Stimulated activated CD4-positive, alpha-beta T cell treated with anti-CD3 and anti-CD28 coated beads, TNF-alpha, amount 100 ng/mL, for 1 hour (primary cell): ENCODE measurements at places on chromosomes 13 and 19.

DNA sequence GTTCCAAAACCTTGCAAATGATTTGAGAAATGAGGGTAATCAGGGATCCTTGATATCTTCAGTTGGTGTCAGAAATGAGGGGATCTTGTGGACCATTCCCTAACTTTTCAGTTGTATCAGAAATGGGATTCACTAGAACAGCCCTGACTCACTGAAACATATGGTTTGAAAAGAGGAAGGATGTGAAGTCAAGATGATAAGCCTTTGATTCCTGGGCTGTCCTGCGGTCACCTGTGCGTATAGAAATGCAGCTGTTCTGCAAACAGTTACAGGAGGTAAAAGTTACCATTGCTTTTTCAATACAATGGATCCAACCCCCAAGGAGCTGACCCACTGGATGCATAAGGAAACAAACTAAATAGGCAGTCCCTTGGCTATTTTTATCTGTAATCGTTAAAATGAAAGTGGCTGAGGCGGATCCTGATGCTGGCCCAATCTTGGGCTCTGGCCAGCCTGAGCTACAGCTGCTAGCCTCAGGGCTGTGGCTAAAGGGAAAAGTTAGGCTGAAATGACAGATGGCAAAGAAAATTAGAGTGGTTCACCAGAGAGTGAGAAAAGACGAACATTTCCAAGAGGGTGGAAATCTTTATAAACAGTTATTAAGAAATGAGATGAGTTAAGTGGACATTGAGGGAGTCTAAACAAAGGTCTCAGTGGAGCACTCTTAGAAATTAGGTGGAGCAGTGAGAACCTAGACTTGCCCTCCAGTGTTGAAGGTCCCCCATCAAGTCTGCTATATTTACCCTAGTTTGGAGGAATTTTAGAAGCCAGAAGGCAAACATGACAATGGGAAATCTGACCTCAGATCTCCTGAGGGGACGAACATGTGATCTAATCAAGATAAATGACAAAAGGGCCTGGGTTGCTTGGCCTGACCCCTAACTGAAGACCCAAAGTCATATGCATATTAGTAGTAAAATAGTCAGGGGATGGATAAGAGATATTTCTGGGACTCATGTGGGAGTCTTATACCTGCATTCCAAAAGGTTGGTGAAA is 7.6 kb downstream of the SIGLECL1 start:
- DNase-seq = no peak

DNA sequence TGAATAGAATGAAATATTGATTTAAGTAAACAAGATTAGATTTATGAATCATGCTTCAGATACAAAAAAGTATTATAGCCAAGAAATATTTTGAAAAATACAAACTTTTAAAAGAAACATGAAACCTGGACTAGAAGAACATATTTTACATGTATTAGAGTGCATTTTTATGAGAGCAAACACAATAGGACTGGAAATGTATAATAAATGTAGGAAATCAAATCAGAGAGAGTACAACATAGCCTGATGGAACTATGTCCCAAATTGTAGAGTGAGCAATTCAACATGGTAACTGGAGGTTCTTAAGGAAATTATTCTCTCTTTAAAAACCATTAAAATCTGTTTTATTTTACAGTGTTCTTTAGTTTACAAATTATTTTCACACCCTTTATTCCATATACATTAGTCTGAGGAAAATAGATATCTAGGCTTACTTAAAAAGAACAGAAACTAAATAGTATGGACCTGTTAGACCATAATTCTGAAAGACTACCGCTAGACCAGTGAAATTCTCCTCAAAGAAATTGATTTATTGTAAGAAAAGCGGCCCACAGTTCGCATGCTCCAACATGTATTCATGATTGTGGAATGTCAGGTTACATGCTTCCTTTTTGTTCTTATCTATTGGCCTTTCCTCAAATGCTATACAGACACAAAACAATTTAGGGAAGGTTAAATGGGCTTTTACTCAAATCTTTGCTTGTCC is 1526.5 kb upstream of the SLC10A2 start:
- no peak for DNase-seq

DNA sequence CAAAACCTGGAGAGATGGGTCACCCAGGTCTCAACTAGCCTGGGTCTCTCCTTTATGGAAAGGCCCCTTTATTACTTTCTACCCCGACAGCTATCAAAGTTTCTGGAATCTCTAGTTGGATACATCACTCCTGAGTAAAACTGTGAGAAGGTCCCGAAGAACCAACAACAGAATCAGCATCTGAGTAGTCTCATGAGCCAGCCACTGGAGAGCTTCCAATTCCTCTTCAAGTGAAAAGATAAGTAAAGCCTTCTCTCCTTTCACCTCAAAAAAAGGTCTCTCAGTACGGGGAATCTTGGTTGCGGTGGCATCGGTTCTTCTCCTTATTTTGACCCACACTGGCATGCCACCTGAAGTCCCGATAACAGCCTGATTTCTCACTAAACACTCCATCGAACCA is at the start of gene ERVV-1:
ERVV-1 (plus strand) TSS at position 301 of the 400 bp plus-strand sequence. CDS start 170 bp downstream, outside the sequence.
- no peak for DNase-seq

- no peak for DNase-seq
Measured at GRCh38 chr13:109309625-109310363, 476.6 kb downstream of the IRS2 start.

DNA sequence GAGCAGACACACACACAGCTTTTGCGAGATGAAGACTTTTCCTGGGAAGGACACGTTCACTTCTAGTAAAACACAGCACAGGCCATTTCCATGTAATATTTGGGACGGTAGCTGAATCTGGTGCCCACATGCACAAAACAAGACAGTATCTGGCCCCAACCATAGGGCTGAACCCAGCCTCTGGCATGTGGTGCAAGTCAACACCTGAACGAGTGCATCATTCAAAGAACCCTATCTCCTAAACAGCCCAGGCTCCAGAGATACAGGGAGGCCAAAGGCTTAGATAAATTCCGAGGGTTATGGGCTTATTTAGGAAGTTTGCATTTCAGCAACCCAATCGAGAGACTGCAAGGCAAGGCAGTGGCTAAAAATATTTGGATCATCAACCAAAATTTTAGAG is 2.7 kb upstream of the TFDP1 start:
- DNase-seq = no peak

DNA sequence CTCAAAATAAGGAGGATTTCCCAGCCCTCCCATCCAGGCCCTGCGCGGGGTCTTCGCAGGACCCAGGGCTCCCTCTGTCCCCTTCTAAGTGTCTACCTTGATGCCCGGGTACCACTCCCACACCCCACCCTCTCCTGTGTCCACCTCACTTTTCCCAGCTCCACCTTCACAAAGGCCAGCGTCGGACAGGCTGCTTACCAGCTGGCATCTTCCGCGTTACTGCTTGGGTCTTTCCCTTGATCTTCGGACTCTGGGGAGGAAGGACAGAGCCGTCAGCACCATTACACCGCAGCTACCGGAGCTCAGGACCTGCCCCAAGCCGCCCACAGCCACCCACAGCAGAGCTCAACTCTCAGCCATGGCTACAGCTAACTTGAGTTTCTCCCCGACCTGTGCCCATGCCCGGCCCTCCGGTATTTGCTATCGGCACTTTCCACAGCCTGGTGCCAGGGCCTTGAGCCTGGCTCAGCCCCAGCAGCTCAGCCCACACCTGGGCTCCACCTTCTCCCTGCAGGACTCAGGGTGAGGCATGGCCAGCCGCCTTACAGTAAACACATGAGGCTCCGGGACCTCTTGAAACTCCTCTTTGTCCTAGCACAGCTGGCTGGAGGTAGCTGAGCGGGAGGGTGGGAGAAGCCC is 3.8 kb downstream of the C13orf46 start:
- DNase-seq = no peak

GRCh38 chr13:98251708-98252107 is 74.6 kb upstream of the RNF113B start:
- no peak for DNase-seq

- DNase-seq = no peak
Measured at GRCh38 chr13:97621631-97622030, 187.7 kb downstream of the RAP2A start.

- no peak for DNase-seq
Measured at GRCh38 chr19:1169921-1170885, 3.9 kb downstream of the SBNO2 start.

GRCh38 chr13:110944121-110944967 is 29.5 kb upstream of the ANKRD10 start:
- no peak for DNase-seq

GRCh38 chr13:96112936-96113335 is 23.0 kb downstream of the HS6ST3 start:
- DNase-seq = no peak

DNA sequence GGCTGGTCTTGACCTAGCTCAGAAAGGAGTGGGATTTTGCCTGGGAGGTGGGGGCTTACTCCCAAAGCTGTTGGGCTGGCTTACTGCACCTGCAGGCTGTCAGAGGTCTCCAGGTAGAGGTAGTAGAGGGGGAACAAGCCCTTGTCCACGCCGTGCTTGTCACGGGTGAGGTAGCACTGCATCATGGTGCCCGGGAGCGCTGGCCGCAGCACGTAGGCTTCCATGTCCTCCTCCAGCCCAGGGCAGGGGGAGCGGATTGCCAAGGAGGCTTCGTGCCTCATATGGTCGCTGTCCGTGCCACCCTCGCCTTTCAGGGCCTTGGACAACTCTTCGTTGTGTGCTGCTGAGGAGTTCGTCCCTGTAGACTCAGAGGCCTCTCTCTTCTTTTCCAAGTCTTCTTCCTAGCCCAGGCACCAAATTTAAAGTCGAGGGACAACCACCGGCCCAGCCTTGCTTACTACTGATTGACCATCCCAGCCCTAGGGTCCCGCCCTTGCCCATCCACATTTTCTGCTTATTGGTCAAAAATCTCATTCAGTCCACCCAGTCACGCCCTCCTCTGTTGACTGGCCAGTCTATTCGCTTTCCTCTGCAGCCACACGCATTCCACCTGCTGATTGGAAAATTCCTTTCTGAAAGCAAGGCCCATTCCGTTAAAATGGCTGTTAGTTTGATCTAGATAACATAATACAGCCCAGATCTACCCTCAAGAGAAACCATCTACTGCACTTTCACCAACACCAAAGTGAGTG is 10.5 kb downstream of the TULP2 start:
- no peak for DNase-seq

DNA sequence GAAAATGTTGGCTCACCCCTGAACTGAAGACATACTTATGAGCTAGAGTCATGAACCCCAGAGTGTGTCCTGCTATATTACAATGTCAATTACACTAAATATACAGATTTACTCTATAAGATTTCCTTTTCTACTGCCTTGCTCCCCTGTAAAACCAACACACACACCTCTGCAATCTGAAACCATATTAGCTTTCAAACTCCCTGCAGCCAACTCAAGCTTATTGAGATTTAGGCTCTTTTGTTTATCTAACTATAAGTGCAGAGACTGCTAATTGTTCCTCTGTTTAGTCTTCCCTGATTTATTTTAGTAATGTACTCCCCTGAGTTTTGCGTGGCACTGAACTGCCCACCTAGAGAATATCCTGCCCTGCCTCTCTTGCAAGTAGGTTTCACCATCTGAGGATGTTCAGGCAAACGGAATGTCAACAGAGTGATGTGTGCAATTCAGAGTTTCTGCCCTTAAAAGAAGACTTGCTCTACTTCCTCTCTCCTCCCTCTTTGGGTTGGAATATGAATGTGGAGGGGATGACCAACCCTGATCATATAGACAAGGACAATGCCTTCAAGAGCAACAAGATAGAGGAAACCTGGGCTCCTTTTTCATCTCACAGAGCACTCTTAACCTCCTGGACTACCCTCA is 22.3 kb downstream of the FAM216B start:
- no peak for DNase-seq

DNA sequence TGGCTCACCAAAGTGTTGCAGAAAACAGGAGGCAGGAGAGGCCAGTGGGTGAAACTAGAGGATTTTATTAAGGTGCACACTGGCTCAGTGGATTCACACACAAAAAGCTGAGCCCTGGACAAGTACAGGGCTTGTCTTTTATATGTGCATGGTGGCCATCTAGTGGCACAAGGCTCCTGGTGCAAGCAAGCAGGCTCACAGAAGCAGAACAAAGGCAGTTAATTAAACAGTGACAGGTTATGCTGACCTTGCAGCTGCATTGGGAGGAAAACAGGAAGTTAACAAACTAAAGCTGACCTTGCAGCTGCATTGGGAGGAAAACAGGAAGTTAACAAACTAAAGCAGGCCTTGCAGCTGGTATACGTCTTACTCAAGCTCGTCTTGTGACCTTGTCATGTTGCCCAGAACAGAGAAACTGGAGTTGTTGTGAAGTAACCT is 65.3 kb upstream of the ZNF681 start:
- no peak for DNase-seq

GRCh38 chr13:76020421-76020955 is 384.4 kb downstream of the LMO7 start:
- no peak for DNase-seq

DNA sequence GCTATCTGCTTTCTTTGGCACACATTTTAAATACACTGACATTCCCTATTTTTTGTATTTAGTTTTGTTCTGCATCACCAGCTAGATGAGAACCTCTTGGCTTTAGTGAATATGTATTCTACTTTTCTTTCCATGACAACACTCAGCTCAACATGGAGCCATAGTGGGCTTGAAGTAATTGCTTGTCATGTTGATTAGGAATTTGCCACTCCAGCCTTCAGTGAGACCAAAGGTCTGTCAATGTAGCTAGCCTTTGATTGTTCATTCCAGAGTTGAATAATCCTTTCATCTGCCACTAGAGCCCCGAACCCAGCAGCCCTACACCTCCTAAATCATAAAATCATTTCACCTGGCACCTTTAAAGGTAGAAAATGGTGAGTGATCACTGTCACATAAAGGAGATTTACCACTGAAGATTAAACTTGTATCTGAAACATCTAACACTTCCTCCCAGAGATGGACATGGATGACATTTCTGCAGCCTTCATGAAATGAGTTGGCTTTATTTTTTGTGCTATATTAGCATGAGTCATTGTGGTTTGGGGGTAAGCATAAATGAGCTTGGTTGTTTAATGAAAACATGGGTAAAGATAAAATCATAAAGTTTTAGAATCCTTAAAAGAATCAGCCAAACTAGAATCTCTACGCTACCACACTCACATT is 29.2 kb upstream of the GARRE1 start:
- DNase-seq = no peak

DNA sequence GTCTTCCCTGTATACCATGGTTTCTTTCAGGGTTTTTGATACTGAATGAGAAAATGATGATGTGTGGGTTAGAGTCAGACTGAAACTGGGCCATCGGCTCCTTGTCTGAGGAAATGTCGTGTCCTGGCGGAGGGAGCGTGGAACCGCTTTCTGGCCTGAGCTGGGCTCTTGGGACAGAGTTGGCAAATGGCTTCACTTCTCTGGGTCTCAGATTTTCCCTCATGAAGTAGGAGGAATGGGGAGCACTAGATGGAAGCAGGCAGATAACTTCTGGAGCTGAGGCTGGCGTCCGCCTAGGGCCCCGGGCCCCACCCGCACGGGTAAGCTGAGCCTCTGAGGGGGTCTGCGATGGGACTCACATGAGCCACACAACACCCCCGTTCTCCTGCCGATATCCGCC is 133.3 kb upstream of the WASF3 start:
- no peak for DNase-seq
